ENCODE measurements at places on chromosomes 12 and 14.

DNA sequence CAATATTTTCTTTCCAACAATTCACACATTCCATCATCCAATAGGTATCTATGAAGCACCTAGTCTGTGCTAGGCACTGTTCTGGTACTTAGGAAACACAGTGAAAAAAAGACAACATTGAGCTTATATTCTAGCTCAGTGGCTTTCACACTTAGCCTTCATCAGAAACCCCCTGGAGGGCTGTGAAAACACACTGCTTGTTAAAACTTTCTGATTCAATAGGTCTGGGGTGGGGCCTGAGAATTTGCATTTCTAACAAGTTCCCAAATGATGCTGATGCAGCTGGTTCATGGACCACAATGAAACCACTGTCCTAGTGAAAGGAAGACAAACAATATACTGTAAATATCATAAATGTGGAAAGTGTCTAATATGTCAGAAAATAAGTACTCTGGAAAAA, 5.9 kb downstream of the VTI1B start:
- DNase-seq, result no peak

DNA sequence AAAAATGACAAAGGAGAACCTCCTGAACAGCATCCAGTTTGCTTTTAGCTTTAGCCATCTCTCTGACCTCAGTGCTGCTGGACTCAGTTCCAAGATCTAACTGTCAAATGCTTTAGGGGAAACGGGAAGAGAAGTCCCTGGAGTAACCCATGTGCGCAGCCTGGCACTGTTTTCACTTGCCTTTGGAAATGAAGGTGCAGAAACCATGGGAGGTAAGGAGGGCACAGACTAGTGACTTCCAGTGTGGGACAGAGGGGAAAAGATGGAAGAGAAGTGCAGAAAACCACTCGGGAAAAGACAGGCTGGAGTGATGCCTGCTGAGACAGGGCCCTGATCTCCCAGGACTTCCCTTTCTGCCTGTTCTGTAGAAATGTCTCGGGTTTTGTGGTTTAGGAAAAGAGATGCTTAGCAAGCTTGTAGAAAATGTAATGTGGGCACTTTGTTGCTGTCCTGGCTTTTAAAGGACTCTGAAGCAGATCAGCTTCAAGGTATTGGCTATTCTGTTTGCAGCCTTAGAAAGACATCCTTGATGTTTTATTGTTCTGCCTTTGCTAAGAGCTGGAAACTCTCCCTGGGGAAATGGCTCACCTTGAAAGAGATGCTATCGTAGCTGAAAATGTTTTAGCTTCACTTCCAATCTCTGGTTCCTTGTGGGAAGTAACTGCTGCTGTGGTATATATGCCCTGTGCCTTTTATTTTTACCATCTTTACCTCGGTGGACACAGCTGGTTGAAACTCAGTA, 124.6 kb upstream of the HIF1A start:
- DNase-seq, result no peak

DNA sequence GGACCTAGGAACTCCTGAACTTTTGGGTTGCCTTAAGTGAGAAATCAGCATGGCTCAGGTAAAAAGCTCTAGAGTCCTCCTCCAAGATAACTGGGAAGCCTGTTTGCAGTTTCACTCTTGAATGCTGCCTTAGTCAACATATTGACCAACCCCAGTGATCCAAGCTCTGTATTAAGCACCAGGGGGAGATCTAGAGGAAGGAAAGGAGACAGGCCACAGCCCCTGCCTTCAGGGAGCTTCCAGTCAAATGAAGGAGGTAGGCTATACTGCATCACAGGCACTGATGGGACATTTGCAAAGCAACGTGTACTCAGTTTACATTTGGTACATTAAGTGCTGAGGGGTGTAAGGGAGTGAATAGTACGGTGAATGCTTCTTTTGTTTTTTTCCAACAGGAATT, 1.2 kb upstream of the CSAD start:
- no peak for DNase-seq

GRCh38 chr12:51589060-51589459, 2.0 kb upstream of the SCN8A start:
- DNase-seq, result no peak

- peak; percentile 1 for DNase-seq
Observed at GRCh38 chr14:79175671-79176070, 1005.5 kb downstream of the NRXN3 start.

DNA sequence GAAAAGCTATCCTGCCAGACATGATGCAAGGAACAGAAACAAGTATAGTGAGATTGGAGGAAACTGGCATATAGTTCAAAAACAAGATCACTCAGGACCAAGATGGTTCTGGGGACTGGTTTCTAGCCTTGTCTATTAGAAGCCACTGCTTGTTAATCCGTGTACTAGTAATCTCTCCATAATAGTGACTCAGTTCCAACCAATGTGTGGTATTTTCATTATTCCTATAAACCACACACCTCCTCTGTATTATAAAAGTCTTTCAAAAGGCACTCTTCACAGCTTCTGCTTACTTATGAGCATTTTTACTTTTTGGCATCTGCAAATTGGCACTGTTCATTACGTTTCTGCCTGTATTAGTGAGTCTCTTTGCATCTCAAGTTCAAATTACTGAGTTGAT, 140.3 kb downstream of the SLC6A15 start:
- no peak for DNase-seq

DNA sequence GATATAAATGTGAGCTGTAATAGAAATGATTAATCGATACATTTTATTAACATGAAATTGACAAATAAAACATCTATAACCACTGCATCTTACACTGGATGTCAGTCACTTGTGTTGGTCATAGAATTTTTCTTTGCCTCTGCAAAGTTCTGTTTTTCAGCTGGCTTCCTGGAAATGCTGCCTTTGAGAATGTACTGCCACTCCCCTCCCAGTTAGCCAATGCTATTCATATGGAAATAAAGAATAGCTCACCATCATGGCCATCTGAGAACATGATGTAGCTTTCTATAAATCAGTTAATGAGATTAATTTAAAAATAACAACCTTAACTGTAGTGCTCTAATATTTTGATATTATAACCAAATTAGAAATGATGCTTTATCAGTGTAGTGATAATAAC, 41.1 kb downstream of the SLCO1B1 start:
- no peak for DNase-seq

GRCh38 chr14:101224356-101225156, 321.0 kb upstream of the RTL1 start:
- peak; percentile 88 for DNase-seq

GRCh38 chr12:96427269-96427729, 27.1 kb upstream of the CDK17 start:
- DNase-seq, result peak; percentile 88

DNA sequence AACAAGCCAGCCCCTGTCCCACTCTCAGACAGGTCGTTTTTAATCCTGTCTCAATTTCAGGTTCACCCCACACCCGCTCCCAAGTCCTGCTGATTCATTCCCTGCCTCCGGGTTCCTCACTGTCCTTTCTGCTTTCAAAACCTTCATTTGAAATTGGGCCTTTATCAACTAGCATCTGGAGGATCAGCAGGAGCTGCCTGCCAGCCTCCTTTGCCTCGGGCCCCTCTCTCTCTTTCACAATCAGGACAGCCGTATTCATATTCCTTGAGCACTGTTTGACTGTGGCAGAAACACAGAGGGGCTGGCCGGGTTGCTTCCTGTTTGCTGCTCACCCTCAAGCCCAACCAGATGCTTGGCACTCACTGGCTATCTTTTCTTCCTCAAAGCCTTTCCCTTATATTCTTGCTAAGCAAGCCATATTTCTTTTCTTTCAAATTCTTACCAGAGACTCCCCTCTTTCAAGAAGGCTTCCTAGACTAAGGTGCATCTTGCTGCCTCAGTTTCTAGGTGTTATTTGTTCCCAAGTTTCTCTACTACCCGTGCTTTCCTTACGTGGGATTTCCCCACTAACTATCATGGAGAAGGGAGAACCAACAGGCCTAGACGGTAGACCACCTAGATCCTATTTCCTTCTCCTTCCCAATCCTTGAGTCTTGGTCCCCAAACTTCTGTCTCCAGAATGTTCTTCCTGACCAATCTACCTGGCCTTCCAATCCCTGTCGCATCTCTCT, 3.0 kb downstream of the GALNT6 start:
- peak; percentile 34 for DNase-seq

- DNase-seq, result no peak
Observed at GRCh38 chr14:41916313-41916712, 309.6 kb downstream of the LRFN5 start.

DNA sequence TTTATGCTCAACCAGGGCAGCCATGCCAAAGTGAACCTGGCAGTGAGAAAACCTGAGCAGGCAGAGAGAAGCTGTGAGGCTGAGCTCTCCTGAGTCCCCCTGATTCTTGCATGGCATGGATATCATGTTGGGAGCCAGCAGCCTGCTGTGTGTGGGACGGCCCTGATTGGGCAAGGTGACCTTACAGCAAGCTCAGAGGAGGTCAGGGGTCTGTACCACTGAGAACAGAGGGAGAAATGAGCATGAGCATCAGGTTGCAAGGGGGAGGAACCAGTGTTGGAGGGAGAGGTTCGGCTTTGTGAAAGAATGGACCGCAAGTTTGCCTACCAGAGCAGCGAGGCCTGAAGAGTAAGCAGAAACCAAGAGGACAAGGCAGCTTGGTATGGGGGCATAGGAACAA, 59.1 kb upstream of the PTGR2 start:
- no peak for DNase-seq

DNA sequence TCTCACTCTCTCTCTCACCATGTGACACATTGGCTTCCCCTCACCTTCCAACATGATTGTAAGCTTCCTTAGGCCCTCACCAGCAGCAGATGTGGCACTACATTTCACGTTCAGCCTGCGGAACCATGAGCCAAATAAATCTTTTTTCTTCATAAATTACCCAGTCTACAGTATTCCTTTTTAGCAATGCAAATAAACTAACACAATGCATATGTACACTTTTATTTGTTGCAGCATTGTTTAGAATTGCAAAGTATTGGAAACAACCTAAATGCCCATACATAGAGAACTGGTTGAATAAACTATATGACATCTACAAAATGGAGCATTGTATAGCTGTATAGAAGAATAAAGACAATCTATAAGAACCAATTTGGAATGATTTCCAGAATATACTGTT, 487.6 kb downstream of the FUT8 start:
- no peak for DNase-seq

DNA sequence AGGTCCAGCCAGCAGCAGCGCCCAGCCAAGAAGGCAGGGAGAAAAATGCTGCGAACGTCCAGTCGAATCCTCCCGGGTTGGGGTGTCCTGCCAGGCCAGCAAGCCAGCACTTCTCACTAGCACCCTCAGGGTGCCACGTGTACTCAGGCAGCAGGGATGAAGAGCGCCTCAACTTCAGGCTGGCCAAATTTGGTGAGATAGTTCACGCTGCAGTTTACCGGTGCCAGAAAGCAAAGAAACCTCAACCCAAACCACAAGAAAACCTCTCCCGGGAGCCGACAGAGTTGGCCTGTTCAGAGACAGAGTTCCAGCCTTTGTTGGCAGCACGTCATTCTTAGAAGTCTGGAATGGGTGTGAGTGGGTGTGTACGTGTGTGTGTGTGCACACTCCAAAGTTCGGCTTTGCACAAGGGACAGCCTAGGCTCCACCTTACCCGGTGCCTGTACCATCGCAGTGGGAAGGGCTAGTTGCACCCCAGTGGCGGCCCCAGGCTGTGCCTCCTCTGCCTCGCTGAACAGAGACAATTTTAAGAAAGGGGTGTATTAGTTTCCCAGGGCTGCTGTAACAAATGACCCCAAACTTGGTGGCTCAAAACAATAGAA, 42.1 kb downstream of the ELK3 start:
- DNase-seq, result no peak

DNA sequence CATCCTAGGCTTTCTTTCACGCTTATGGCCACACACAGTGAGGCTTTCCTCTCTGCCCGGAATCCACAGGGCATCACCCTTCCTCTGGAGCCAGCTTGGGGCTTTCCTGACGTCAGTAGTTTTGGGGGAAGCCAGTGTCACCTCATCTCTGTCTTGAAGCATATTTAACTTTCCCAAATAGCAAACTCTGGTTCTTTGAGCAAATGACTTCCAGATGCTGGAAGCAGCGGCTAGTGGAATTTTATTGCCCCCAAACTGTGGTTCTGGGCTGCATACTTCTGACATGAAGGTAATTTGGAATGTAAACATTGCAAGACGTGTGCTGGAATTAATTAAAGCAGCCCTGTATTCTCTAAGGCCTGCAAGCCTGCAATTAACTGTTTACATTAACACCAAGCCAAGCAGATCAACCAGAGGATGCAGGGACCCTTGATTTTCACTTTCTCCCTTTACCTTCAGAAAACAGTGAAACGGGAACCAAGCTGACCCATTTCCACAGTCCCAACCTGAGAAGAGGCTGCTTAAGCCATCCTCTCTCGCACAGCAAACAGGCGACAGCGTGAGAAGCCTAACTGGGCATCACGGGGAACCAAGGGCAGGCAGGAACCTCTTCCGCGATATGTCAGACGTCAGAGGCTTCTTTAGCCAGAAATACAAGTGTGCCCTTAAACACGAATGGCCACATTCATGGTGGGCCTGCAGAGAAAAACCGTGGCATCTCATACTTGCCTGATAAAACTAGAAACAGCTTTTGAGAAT, 258.4 kb downstream of the CACNA1C start:
- DNase-seq, result peak; percentile 91

DNA sequence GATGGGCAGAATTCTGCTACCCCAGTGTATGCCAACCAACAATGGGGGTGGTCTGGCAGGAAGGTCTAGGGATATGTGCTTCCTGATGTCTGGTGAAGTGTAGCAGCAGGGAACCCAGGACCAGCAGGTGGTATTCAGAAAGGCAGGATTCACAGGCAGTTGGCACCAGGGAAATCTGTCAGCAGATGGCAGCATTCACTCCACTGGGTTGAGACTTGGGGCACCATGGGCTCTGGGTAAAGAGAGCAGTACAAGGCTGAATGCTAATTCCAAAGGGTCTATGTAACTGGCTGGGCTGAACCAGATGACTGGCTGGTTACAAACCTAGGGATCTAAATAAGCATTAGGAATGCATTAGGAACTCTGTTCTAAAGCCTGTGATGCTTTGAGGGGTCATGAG, 466.9 kb upstream of the STXBP6 start:
- no peak for DNase-seq

GRCh38 chr12:106602076-106602475, 19.3 kb downstream of the RFX4 start:
- DNase-seq, result peak; percentile 31

- DNase-seq, result peak; percentile 26
Observed at GRCh38 chr14:77707355-77707723, 484 bp downstream of the ALKBH1 start.

DNA sequence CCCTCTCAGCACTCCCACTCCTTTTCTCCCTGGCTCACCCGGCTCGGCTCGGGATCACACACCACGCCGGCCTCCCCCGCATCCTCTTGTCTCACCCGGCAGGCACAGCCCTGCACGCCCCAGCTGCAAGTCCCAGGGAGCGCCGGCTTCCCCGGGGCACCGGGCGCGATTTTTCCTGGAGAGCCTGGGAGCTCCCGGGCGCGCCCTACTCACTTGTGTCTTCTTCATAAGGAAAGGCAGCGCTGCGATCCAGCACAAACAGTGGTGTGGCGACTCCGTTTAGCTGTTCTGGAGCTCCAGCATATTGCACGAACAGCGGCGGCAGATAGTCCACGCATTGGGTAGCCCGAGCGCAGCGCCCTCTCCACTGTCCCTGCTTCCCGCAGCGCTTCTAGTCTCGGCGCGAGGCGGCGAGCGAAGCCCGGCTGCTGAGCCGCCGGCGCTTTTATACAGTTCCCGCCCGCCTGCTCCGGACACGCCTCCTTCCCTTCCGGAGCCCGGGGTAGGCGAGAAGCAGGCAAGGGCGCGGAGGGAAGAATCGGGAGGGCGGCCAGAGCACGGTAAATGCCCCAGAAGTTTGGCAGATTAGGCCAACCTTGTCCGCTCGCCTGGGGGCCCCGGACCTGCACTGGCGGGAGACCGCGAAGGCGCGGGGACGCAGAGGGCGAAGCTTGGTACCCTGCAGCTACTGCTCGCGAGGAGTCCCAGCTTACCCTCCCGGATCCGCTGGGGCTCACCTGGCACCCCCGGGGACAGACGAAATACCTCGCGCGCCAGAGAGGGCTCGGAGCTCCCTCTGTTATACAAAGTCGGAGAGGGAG, at the start of gene KITLG:
TSS of gene KITLG (minus strand) at position 421 of the 821 bp plus-strand sequence. CDS start at position 228, 193 bp downstream.
- DNase-seq, result peak; percentile 87
